ENCODE measurements at places on chromosomes 1 and 21.

- no peak for DNase-seq
These were observed 41.7 kb downstream of the FMO4 start for GRCh38 chr1:171355727-171356126.

GRCh38 chr1:192940658-192941057 is 118.5 kb downstream of the UCHL5 start:
- DNase-seq, result no peak

GRCh38 chr1:8516793-8517556 is 199.1 kb downstream of the SLC45A1 start:
- no peak for DNase-seq

DNA sequence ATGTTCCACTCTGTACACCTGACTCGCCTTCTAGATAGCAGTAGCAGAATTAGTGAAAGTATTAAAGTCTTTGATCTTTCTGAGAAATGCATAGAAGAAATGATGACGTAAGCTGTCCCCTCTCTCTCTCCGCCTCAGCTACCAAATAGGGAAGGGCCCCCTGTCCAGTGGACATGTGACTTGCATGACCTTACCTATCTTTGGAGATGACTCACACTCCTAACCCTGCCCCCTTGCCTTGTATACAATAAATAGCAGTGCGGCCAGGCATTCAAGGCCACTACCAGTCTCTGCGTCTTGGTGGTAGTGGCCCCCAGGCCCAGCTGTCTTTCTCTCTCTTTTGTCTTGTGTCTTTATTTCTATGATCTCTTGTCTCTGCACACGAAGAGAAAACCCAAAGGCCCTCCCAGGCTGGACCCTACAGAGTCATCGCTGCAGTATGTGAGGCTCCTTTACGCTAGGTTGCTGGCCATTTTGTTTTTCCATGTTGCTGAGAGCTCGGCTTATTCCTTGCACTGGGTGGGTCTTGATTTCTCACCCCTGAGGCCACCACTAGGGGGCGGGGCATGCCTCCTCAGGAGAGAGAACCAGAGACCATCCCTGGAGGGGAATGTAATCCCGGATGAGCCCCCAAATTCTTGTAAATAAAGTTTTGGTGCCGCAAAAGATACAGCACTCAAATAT is 16.0 kb upstream of the ZBTB8B start:
- no peak for DNase-seq

DNA sequence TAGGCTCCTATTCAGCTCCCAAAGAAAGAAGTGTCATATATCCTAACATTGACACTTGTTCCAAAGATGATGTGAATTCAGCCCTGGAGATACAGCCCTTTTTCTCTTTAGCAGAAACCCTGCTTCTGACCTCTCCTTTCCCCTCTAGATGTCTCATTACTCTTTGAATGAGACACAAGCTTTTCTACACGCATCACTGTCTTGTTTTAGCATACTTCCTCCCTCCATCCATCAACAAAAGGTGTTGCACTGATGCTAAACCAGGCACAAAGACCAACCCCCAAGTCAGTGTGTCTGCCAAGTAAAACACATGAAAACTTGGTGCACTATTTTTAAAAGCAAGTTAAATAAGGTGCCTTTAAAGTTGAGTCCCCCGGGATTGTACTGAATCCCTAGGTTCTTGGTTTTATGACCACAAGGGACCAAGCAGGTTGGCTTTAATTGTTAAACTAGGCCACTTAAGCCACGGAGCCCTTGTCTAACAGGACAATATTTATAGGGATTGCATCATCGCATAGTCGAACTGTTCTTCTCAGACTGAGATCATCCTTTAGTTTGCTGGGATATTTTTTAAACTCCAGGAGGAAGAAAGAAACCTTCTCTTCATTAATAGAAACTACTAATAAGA is 101.0 kb upstream of the GUCA2B start:
- DNase-seq, result no peak

GRCh38 chr1:231216498-231216897 is 24.5 kb upstream of the GNPAT start:
- no peak for DNase-seq

GRCh38 chr1:2029561-2029960 is 10.4 kb downstream of the GABRD start:
- DNase-seq, result no peak

GRCh38 chr1:167695756-167696561 is 25.8 kb upstream of the MPZL1 start:
- no peak for DNase-seq

DNA sequence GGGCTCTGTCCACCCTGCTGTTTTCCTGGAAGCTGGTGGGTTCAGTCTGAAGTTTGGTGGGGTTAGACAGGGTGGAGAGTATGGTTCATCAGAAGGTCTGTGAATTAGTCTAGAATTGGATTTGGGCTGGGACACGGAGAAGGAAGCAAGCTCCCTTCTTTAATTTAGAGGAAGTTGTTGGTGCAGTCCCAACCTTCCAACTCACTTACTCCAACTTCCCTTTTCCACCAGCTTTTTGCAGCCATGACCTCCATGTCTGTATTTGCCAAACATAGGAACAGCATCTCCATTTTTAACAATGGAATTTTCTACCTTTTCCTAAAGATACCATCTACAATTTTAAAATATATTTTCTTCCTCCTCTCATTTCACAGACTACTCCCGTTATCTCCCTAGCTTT is 28.5 kb upstream of the PRELP start:
- no peak for DNase-seq

GRCh38 chr1:71689635-71690034 is 592.7 kb downstream of the NEGR1 start:
- no peak for DNase-seq

DNA sequence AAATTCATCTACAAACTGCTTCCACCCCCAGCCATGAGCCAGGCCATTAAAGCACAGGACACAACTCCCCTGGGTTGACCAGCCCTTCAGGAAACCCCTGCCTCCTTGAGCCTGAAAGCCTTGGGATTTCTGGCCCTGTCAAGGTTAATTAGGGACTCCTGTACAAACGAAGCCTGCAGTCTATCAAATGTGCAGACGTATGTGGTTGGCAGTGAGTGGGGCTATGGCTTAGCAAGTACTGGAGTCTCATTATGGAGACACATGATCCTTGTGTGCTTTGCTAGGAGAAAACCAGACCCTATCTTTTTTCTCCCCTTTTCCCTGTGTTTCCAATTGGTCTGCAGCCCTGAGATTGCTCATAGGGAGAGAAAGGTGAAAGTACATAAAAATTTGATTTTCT is 588.3 kb upstream of the USP24 start:
- DNase-seq, result no peak

- no peak for DNase-seq
These were observed 123.5 kb downstream of the OLFML2B start for GRCh38 chr1:161900160-161900559.

DNA sequence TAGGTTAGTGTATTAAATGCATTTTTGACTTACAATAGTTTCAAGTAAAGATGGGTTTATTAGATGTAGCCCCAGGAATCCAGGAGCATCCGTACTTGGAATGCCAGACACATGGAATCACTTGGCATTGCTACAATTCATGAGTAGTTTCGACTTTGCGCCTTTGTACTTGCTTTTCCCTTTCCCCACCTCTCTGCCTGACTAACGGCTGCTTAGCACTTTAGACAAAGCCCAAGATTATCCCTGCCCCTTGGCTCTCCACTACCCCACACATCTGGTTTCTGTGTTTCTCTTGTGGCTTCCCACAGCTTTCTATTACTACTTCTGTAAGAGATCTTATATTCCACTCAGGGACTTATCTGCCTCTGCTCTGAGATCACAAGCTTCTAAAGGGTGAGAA is 397.7 kb upstream of the POU3F1 start:
- DNase-seq, result no peak
